CD4-positive, alpha-beta T cell treated with Interleukin-4 for 1 hour (primary cell): ENCODE measurements at places on chromosomes 1 and 21.

DNA sequence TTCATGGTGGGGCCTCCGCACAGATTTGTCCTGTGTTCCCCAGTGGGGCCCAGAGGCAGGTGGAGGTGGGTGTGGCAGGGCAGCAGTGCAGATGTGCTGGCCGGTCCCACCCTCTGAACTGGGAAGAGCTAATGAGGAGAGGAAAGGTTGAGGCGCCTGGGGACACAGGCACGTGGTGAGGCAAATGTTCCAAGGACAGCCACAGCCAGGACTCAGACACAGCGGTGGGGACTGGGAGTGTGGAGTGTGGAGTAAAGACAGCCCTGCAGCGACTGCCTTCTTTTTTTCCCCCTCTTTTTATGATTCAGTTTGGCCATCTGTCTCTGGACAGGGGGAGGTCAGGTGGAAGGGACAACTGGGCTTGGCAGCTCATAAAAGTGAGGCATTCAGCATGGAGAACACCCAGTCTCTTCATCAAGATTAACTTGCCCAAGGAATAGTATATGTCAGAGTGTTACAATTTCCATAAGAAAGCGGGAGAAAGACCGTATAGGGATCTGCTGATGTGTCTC, 104.2 kb upstream of the GCLM start:
- no peak for DNase-seq

DNA sequence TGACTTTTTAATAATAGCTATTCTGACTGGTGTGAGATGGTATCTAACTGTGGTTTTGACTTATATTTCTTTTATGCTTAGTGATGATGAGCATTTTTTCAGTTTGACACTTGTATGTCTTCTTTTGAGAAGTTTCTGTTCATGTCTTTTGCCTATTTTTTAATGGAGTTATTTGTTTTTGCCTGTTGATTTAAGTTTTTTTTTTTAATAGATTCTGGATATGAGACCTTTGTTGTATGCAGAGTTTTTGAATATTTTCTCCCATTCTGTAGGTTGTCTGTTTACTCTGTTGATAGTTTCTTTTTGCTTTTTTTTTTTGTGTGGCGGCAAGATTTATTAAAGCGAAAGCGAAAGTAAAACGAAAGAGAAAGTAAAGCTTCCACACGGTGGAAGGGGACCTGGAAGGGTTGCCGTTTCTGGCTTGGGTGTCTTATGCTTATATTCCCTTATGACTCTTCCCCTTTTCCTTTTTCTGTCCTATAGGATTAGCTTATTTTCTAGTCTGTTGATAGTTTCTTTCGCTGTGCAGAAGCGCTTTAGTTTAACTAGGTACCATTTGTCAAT, 67.6 kb downstream of the TBX19 start:
- peak; percentile 65 for DNase-seq

- DNase-seq, result no peak
Measured at GRCh38 chr1:50877641-50878040, 82.4 kb downstream of the FAF1 start.

GRCh38 chr1:36008546-36009197, 75.2 kb upstream of the TEKT2 start:
- no peak for DNase-seq

GRCh38 chr1:225654277-225654597, 1.3 kb upstream of the ENAH start:
- no peak for DNase-seq

DNA sequence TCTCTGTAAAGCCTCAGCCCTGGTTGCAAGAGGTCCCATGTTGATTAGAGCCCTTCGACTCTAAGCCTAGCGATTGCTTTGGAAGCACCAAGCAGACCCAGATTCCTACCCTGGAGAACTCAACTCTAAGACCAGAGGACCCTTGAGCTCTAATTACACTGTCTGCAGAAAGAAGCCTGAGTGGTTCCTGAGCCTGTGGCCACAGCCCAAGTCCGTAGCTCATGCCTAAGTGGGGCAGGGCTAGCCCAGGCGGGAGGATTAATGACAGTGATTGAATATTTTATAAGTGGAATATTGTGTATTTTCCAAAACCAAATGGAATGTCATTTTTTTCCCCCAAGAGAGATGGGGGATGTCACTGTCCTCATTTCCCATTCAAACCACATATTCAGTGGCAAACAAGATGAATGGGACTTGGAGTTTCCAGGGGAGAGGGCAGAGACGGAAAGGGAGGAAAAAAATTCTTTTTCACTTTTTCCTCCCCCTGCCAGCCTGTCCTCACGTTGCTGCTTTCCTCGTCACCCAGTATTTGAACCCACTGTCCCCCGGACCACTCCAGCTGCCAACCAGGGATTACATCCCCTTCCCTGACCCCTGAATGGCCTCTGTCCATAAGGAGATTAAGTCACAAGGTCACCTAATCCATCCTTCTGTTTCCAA, 79.6 kb upstream of the CTTNBP2NL start:
- DNase-seq, result no peak

DNA sequence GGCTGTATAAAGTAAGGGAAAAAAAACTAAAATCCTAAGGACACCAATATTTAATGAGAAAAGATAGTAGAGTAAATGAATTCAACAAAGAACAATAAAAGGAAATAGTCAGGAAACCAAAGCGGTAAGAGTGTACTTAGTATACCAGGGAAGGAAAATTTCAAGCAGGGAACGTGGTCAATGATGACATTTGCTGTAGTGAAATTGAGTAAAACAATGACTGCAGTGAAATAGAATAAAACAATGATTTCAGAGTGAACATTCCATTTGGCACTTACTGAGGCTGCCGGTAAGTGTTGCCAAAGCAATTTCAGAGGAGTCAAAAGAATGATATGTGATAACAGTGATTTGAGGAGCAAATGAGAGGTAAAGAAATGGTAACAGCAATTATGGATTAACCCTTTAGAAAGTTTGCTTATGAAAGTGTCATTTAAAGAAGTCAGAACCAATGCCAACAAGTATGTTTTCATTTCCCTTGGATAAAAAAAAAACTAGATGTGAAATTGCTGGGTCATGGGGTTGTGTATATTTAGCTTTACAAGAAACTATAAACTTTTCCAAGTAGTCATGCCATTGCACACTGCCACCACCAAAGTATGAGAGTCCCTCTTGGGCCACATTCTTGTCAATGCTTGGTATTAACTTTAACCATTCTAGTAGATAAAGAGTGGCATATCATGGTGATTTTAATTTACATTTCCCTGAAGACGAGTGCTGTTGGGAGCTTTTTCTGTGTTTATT, 50.5 kb downstream of the VCAM1 start:
- no peak for DNase-seq

DNA sequence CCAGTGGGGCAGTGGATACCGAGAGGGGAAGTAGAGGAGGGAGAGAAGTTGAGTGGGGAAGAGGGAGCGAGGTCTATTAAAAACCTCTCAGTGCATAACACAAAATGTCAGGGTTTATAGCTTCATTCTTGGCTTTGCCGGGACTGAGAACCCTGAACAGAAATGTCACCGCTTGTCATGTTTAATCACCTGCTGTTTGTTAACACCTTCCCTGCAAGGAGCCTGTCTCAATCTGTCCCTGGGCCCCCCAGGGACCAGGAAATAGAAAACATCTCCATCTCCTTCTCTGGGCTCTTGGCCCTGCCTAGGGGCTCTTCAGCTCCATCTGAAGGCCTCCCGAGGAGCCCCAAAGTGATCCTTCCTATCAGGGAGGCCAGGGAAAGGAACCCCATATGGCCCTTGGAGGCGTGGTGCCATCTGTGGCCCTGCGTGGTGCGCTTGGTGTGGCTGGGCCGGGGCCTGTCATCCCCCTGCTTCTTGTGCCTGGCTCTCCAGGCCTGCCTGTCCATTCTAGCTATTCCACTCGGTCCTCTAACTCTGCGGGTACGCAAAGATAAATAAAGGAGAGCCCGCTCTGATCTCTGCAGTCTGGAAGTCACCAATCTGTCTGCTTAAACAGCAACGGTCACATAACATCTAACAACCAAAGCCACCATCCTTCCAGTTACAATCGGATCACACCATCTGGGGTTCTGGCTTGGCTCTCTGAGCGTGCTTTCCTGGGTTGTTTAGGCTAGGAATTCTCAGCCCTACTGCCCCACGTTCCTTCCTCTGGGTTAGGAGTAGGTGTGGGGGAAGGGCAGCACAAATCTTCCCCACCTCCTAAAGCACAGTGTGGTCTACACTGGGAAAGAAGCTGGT, 113.8 kb downstream of the CASZ1 start:
- no peak for DNase-seq

DNA sequence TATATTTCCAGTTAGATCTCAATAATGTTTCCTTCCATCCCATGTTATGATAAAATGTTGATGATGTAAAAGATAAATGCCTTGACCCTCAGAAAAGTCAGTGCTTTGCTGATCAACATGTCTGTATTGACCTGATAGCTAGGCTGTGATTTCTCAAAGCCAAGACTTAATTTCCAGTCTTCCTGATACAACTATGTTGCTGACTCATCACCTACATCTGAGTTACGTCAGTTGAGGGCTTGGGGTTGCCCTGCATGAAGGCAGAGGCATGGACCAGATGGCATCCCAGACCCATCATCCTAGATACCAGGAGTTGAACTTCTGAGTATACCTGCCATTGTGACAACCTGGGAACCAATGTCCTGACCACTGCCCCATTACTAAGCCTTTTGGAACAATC, 4.8 kb downstream of the LCE1D start:
- no peak for DNase-seq

- no peak for DNase-seq
Measured at GRCh38 chr1:10626131-10626731, 151.5 kb downstream of the PEX14 start.

- DNase-seq, result no peak
Measured at GRCh38 chr1:248816042-248816851, 9.5 kb downstream of the SH3BP5L start.

- peak; percentile 59 for DNase-seq
Measured at GRCh38 chr1:206590025-206590758, 22.1 kb downstream of the EIF2D start.

DNA sequence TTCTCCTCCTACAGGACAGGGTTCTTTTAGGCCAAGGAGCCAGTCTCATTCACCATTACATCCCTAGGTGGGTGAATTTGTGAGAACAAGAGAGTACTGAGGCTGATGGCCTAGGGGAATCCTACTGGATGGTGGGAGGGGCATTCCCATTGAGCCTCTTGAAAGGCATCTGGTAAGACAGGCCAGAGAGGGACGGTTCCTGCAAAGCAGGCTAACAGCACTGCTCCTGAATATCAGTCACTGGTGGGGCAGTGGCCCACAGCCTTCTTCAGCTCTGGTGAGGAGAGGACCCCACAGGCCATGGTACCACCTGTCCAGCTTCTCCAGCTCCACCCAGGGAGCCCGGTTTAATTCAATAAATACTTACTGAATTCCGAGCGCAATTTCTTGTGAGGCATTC, 125.9 kb upstream of the EDN2 start:
- DNase-seq, result no peak

DNA sequence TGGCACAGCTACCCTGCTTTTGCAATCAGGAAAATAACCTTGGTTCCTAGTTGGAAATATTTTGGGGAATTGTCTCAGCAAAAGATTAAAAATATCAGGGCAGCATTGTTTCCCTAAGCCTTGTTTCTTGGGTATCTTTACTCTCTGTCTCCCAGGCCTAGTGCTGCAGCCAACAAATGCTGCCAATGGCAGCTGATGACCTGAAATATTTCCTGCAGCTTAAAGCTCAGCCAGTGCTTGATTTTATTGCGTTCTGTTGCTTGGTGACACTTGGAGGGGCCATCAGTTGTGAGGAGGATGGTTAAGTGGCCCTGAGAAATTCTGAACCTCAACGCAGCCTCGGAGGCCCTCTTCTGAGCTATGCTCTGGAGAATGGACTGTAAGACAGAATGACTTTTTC, 59.4 kb upstream of the B3GALT5 start:
- DNase-seq, result no peak

GRCh38 chr1:62437273-62437940, 558 bp downstream of the USP1 start:
- peak; percentile 15 for DNase-seq

DNA sequence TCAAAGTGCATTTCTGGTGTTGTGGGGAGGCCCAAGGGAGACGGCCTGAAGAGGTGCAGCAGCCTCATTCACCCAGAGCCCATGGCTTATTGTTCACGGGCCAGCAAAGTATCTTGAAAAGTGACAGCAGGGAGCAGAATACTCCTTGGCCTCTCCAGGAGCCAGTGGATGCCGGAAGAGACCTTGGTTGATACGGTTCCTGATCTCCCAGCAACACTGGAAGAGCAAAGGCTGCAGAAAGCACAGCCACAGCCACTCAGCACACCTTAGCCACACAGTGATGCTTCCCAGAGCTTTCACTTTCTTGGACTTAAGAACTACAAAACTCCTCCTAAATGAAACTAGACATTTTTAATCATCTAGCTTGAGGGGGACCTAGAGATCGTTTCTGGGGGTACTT, 64.3 kb upstream of the TENT5C start:
- DNase-seq, result no peak

DNA sequence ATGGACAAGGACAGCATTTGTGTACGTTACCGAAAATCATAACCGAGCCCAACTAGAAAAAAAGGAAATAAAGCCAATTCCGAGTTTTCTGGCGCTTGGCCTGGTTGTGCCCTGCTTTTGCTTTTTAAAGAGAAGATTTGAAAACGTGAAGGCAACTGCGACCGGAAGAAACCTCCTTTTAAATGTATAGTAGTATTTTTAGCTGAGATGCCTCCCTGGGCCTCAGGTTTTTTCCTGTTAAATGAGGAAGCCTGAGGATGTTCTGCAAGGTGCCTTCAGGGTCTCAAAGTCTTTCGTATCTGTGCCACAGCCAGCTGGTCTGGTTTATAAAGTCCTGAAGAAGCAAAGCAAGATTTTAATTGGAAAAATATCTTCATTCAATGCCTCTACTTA, 371 bp upstream of the ODF2L start:
- DNase-seq, result no peak

GRCh38 chr1:156172696-156173470, 19.5 kb downstream of the SEMA4A start:
- DNase-seq, result no peak

- no peak for DNase-seq
Measured at GRCh38 chr1:232379063-232379434, 250.9 kb downstream of the SIPA1L2 start.

GRCh38 chr1:94385308-94385929, 32.8 kb upstream of the ABCD3 start:
- no peak for DNase-seq

DNA sequence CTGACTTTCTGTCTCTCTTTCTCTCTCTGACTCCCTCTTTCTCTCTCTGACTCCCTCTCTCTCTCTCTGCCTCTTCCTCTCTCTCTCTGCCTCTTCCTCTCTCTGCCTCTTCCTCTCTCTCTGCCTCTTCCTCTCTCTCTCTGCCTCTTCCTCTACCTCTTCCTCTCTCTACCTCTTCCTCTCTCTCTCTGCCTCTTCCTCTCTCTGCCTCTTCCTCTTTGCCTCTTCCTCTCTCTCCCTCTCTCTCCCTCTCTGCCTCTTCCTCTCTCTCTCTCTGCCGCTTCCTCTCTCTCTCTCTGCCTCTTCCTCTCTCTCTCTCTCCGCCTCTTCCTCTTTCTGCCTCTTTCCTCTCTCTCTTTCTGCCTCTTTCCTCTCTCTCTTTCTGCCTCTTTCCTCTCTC, 18.6 kb upstream of the ANKRD45 start:
- no peak for DNase-seq

- no peak for DNase-seq
Measured at GRCh38 chr1:92944901-92945747, 16.1 kb downstream of the DIPK1A start.

GRCh38 chr1:14699620-14700019, 101.1 kb downstream of the KAZN start:
- no peak for DNase-seq
